ENCODE measurements at places on chromosomes 2 and 18.

- DNase-seq, result no peak
These were observed 2.2 kb downstream of the SPATS2L start for GRCh38 chr2:200308546-200309295.

DNA sequence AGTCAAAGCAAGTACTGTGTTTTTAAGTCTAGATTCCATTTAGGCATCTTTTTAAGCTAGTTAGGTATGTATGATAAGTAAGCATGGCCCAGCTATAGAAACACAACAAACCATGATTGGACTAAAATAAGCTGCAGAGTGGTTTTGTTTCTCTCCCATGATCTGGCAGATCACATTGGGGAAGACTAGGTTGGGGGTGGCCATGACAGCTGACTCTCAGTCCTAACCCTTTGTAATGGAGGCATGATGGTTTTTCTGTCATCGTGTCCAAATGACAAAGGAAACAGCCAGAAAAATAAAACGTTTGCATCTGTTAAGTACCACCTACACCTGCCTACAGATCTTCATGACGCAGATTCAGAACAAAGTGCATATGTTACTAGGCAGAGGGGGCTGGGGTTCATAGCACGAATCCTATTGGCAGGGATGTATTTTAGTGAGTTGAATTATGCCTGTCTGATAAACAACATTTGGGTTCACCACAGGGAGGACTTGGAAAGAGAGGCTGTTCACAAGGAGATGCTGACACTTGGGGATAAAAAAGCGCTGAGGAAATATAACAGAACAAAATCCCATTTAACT, 33.8 kb upstream of the GALNT5 start:
- no peak for DNase-seq

DNA sequence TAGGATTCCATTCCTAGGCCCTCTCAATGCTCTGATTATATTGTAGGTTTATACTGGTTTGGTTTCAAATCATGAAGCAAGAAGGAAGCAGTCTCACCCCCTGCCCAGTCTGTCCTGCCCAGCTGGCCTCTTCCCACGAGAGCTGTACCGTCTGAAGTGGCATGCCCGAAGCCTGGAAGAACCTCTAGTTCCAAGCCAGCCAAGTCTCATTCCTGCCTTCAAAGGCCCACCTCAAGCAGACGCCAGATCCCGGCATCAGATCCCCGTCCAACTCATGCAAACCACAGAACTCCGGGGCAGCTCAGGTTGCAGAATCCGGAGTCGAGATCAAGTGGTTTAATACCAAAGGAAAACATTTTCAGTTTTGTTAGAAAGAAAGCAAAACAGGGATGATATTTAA, 234.4 kb downstream of the LPIN1 start:
- DNase-seq, result no peak

GRCh38 chr2:204264085-204264553, 281.2 kb upstream of the PARD3B start:
- DNase-seq, result no peak
